ENCODE measurements at places on chromosomes 13 and 19.

DNA sequence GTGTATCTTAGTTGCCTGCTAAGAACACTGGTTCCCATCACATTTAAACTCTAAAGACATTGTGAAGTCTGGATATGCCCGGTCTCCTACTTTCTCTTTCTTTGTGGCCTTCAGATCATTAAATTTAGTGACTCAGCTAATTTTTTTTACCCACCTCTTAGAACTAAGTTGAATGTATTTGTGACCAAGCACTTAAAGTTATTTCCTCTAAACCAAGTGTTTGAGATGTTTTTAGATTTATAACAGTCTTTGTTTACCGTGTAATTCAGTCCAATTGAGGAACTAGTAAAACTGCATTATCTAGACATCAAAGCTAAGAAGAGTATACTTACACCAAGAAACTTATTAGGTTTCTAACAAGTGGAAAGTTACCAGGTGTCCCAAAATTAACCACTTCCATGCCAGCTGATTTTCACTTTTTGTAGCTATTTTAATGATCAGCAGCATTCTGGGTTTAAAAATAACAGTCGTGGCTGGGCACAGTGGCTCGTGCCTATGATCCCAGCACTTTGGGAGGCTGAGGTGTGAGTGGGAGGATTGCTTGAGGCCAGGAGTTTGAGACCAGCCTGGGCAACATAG is 53.1 kb downstream of the ARHGAP35 start:
- DNase-seq, result no peak

GRCh38 chr19:48752496-48753365 is at the start of gene FUT1:
TSS of gene FUT1 (minus strand) at chr19:48752641. CDS start at chr19:48751281, 1,360 bp downstream.
- DNase-seq, result peak; percentile 65

DNA sequence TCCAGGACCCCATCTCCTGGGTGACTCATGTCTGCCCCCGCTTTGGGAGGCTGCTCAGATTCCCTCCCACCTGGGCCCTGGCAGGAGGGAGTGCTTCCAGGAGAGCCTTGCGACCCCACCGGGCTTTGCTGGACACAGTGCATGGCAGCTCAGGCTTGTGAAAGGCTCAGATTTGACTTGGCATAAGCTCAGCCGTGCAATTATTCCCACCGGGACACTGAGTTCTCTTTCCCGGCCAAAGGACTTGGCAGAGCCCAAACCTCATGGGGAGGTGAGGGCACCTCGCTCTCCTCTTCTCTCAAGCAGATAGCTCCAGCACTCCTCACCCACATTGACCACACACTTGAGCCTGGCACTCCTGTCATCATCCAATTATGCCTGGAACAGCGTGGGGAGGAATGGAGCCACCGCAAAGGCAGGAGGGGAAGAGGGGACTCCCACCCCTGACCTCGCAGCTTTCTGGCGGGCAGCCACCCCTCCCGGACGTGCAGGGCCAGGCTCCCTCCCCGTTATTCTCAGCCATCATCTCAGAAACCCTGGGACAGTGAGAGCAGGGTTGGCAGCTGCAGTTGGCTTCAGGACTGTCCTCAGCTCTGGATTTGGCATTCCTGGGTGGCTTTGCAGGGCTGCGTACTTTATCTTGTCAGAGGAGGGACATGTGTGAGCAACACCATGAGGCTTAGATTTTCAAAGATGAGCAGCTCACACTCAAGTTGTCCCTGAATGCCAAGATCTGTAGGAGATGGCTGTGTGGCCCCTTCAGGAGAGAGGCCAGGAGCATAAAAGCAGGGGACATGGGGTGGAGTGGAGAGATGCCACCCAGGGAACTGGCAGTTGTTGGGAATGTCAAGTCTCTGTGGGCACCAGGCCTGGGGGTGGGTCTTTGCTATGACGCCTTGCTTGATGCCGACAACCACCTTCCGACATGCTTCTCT is 306.2 kb downstream of the TEX29 start:
- no peak for DNase-seq

GRCh38 chr13:46633416-46633815 is 80.4 kb downstream of the LRCH1 start:
- DNase-seq, result no peak

GRCh38 chr13:79307866-79308298 is 98.2 kb downstream of the RBM26 start:
- DNase-seq, result no peak

DNA sequence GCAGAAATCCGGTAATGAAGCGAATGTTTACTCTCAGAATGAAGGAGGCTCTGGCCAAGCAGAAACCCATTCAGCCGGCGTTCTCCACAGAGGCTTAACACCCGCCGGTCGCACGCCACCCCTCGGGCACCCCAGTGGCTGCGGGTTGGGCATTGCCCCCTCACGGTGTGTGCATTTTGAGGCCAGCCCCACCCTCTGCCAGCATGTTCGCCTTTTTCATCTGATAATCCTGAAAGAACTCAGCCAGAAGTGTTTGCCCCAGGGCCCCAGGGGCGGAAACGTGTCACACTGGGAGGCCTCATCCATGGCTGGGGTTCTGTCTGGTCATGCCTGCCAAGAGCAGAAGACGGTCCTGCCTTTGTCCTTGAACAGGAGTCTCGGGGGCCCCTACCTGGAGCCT is 34.2 kb downstream of the COMP start:
- DNase-seq, result no peak

GRCh38 chr13:20714563-20715329 is 11.2 kb downstream of the IL17D start:
- DNase-seq, result no peak

- DNase-seq, result no peak
Observed at GRCh38 chr13:32278426-32278825, 36.7 kb downstream of the ZAR1L start.

- no peak for DNase-seq
Observed at GRCh38 chr13:66323745-66324347, 906.3 kb downstream of the PCDH9 start.

DNA sequence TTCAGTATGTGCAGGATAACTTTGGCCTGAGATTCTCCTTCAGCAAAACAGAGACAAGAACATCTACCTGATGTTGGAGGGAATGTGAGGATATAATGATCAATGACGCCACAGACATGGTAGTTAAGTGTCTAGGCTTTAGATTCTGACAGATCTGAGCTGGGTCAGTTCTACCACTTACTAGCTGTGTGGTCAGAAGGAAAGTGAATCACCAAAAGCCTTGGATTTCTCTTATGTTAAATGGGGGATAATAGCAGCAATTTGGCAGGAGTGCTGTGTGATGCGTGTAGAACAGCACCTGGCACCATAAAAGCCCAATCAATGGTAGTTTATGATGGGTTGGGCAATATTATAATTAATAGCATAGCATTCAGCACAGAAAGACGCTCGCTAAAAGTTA is 41.7 kb downstream of the RXFP2 start:
- DNase-seq, result no peak

- DNase-seq, result no peak
Observed at GRCh38 chr13:50267066-50267465, 251.8 kb downstream of the KCNRG start.

- DNase-seq, result no peak
Observed at GRCh38 chr13:100234524-100235136, 145.7 kb downstream of the PCCA start.

DNA sequence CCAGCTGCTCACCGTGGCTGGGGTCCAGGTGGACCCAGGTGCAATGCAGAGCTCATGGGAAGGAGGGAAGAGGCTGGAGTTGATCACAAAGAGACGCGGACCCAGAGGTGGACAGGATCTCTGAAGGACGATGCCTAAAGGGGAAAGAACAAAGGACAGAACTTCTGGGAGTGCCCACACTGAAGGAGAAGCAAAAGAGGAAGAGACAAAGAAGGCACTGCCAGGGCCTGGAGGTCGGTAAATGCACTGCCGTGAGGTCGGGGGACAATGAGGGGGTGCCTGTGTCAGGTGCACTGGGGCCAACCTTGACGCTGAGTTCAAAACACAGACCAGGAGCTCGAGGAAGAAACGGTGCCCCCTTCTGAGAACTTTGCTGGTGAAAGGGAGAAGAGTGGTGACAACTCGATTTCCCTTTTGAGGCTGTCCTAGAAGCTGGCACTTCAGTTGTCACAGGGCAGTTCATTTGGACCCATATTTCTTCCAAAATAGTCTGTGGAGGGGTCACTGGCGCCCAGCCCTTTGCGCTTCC is 55.6 kb downstream of the GJA3 start:
- no peak for DNase-seq

GRCh38 chr13:42876270-42876714 is 94.9 kb downstream of the FAM216B start:
- DNase-seq, result no peak

- no peak for DNase-seq
Observed at GRCh38 chr13:113860051-113860664, 3.7 kb downstream of the GAS6 start.

GRCh38 chr19:17484520-17485185 is 14.3 kb downstream of the SLC27A1 start:
- DNase-seq, result no peak

- no peak for DNase-seq
Observed at GRCh38 chr19:4032436-4032835, 24.9 kb downstream of the PIAS4 start.

DNA sequence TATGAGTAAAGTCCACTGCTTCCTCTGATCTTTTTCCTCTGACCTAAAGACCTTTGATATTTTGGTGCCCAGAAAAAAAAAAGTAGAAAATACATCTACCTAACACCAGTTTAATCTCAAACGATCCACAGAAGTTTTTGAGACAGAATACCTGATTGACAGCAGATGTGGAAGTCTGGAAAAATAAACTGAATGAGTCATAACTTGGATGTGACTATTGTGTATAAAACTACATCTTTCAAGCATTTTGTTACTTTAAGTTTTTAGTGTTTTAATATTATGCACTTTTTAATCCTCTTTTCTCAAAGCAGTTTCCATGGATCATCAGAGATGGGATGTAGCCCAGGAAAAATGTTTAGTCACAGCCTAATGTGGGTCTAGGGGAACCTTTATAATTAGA is 216.1 kb downstream of the SLITRK1 start:
- DNase-seq, result no peak

- DNase-seq, result no peak
Observed at GRCh38 chr13:24250376-24251057, 58.9 kb upstream of the C1QTNF9 start.

GRCh38 chr13:44746690-44747089 is 170.6 kb upstream of the TSC22D1 start:
- no peak for DNase-seq

DNA sequence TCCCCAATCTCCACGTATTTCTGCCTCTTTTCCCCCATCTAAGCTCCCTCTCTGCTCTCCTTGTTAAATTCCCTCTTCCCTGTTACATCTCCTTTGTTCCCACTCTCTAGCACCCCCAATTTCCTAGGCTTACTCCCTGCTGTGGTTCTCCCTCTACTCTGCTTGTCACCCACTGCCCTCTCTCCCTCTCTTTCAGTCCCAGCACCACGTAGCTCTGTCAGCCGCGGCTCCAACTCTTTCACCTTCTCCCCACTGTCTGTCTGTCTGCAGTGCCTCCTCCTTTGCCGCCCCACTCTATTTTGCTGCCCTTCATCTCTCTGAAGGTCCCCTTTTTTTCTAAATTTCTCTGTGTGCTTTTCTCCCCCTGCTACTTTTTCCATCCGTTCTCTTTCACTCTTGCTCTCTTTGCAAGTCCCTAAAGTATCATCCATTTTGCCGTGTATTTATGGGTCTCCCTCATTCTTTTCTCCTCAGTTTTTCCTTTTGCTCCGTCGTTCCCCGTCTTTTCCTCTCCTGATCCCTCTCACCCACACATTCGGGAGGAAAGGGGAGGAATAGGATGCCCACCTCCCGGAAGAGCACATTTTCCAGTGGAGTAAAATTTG is 937 bp downstream of the ZNF841 start:
- DNase-seq, result no peak

- DNase-seq, result no peak
Observed at GRCh38 chr13:94243551-94243950, 235.9 kb downstream of the DCT start.

- DNase-seq, result no peak
Observed at GRCh38 chr13:52104624-52105023, 24.2 kb downstream of the NEK5 start.

GRCh38 chr13:30832845-30833332 is 73.2 kb upstream of the MEDAG start:
- DNase-seq, result peak; percentile 74

GRCh38 chr13:84605927-84606326 is 723.7 kb upstream of the SLITRK1 start:
- DNase-seq, result no peak

DNA sequence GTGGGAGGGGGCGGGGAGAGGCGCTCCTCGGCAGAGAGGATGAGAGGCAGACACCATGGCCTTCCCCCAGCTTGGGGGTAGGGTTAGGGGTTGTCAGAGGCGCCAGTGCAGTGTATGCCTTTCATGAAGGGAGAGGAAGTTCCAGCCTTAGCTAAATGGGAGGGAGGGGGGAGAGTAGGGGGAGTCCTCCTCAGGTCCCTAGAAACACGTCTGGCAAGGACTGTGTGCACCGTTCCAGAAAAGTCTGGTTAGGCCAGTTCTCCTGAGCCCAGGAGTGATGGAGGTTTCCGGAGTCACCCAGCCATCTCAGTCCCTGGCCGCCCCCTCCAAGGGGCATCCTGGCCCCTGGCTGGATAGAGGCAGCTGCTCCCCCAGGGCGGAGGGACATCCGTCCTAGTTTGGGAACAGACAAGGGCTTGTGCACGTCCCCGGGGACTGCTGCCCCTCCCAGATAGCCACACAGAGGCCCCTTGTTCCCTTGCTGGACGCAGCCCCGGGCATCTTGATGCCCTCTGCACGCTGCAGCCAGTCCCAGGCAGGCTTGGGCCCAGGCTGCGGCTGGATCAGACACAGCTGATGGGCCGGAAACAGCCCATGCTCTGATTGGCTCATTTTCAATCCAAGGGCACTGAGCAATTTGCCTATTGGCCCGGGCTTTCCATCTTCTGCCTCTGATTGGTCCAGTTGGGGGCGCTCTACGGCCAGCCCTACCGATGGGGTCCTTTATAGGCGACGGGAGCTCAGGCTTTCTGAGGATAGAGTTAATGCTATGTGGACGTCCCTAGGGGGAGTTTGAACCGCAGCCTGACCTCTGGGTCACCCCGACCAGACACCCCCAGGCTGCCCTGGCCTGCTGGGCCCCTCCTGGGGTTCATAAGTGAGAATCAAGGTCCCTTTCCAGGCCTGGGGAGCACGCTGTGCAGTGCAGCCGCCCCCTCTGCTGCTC is 3.8 kb downstream of the S1PR2 start:
- DNase-seq, result no peak

DNA sequence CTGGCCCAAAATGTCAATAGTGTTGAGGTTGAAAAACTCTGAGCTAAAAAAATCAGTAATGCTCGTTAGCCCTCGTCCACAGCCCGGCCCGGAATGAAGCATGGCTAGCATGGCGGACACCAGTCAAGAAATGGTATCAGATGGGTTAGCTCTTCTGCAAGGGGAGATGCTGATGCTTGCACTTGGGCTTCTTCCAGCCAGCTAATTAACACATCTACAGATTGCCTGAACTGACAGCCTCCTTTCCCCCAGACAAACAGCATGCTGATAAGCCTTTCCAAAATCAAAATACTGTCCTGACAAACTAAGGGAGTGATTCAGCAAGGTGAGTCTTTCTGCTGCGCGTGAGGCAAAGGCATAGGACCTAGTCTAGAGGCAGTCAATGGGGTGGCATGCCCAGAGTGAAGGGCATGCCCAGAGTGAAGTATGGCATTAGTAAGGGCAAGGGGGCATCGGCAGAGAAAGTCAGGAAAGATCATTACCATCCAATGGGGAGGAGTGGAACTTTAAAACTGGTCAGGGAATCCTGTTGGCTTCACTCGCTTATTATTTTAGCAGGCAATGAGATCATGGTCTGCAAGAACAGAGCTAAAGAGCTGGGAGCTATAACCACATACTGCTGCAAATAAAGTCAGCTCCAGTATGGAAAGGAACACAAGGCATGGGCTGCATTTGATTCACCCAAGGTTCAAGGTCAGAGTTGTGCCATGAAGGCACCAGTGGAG is 30.2 kb upstream of the UBE2L5 start:
- no peak for DNase-seq

Measured in renal cortex interstitium (tissue), 15 donors.